ENCODE measurements at places on chromosomes 6 and 20. TPM values are rescaled to one million over a fixed set of nuclear protein-coding genes. Genes with fewer than 3 reads are reported as not detected.

Gene GTPBP2
- total RNA-seq = 36.6 TPM

Gene MLIP
- 0.71 TPM for total RNA-seq

Gene FOXC1
- total RNA-seq = 1.8 TPM

Gene CRYBG1
- 16.8 TPM for total RNA-seq

Gene SLC17A9
- 7.2 TPM for total RNA-seq

Gene TSHZ2
- total RNA-seq = 17.5 TPM

GRCh38 chr20:11459090-11459890, 458.4 kb upstream of the BTBD3 start:
- H3K27me3 ChIP-seq = no peaks in the 10 kb centered on the region
- no peak for DNase-seq
- H3K36me3 ChIP-seq = no peaks in the 10 kb centered on the region
- H3K4me3 ChIP-seq = no peak overlapping the region
- H3K27ac ChIP-seq = no peak overlapping the region

DNA sequence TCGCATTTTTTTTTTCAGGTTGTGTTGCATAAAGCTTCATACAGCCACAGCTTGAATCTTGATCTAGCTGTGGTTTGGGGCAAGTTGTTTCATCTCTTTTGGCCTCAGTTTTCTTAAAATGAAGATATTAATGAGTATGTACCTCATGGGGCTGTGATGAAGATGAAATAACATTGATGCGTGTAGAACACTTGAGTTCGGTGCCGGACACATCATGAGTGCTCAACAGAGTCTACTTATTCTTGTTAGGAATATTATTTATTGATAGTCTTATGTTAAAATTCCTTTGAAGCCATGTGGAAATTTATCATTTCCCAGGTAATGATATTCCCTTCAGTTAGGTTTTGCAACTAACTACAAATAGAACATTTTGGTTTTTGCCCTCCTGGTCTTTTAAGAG, 3.4 kb downstream of the PAQR8 start:
- H3K27ac ChIP-seq = no peak overlapping the region
- H3K4me3 ChIP-seq = no peak overlapping the region
- H3K4me1 ChIP-seq = peaks cover 52% of the 10 kb centered on the region
- no peak for DNase-seq
- no peaks in the 10 kb centered on the region for H3K27me3 ChIP-seq

DNA sequence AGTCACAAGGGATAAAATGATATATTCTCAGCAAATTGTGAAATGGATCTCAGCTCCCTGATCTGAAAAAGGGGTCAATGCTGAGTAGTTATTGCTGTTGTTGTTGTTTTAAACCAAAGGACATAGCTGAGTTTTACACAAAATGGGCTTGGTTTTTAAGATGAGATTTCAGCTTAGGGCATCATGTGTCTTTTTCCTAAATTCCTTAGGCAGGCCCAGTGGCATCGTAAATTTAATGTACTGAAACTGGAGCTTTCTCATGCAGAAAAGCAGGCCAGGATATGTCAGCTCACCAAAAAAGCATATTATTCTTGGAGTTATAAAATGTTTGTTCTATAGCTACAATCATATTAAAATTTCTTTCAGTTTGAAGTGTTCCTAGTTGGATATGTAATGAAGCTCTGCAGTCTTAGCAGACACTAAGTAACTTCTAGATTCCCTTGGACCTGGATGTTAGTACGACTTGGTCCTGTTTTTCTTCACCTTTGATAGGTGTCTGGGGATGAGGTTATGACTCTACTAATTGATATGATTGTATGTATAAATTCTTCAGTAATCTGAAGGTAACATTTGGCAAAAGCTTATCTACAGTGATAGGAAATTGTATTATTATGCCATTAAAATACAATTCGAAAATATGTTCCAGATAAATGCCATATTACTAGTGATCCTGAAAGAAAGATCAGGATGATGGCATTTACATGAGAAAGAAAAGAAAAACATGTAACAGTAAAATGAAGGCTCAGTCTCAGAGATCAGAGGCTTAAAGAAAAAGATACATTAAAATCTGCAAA, 663.3 kb downstream of the RFPL4B start:
- peaks cover 14% of the 10 kb centered on the region for H3K4me1 ChIP-seq
- no peak overlapping the region for H3K4me3 ChIP-seq
- H3K36me3 ChIP-seq = no peaks in the 10 kb centered on the region
- H3K27ac ChIP-seq = no peak overlapping the region

DNA sequence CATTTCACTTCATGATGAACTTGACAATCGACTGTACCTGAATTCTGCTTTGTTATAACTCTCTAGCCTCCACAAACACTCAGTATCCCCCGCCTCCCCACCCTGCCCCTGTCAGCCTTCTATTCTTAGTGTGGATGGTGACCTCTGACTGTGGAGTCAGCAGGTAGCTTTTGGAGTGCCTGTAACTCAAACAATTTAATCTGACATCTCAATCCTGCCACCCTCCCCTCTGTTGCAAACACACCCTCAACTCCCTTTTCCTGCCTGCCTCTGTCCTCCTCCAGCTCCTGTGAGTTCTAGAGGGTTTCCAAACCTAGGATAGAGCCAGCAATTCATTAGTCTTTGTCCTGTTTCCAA, 20.3 kb downstream of the DAAM2 start:
- no peak overlapping the region for H3K4me3 ChIP-seq
- no peak for DNase-seq
- H3K27ac ChIP-seq = peak overlapping the region; percentile 90
- no peaks in the 10 kb centered on the region for H3K27me3 ChIP-seq
- H3K4me1 ChIP-seq = peaks cover 37% of the 10 kb centered on the region

DNA sequence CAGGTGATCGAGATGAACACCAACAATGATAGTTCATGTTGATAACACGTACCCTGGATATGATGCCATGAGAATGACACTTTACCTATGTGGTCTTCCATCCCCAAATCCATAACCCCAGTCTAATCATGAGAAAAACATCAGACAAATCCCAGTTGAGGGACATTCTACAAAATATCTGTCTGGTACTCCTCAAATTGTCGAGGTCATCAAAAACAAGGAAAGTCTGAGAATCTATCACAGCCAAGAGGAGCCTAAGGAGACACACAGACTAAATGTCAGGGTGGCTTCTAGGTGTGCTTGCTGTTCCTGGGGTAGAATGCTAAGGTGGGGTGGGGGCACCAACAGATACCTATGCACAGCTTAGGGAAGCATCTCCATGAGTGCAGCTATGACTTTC, 2.8 kb upstream of the RNF8 start:
- DNase-seq = no peak
- no peaks in the 10 kb centered on the region for H3K36me3 ChIP-seq
- H3K27ac ChIP-seq = no peak overlapping the region
- no peaks in the 10 kb centered on the region for H3K27me3 ChIP-seq
- H3K4me1 ChIP-seq = peaks cover 22% of the 10 kb centered on the region

DNA sequence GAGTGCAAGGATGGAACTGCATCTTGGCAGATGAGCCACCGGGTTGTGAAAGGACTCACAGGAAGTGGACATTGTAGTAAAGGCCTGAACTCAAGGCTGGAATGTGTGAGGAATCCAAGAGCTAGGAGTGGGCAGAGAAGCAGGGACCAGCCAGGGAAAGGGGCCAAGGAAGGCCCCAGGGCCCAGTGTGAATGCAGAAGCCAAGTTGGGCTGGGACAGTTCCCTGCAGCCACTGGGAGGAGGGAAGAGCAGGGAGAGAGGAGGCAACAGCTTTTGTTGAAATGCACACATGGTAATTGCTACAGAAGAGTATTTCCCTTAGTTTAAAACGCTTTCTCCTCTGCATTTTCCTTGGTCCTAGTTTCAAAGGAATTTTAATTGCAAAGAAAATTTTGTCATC, 34.6 kb downstream of the CDH22 start:
- H3K4me3 ChIP-seq = no peak overlapping the region
- no peak for DNase-seq
- H3K27ac ChIP-seq = no peak overlapping the region
- H3K4me1 ChIP-seq = no peaks in the 10 kb centered on the region

GRCh38 chr20:36315545-36316351, 9.6 kb downstream of the DLGAP4 start:
- no peak overlapping the region for H3K4me3 ChIP-seq
- DNase-seq = peak; percentile 56
- no peak overlapping the region for H3K27ac ChIP-seq
- no peaks in the 10 kb centered on the region for H3K36me3 ChIP-seq
- H3K4me1 ChIP-seq = no peaks in the 10 kb centered on the region
- H3K27me3 ChIP-seq = no peaks in the 10 kb centered on the region

- H3K4me3 ChIP-seq = no peak overlapping the region
- H3K4me1 ChIP-seq = peaks cover 24% of the 10 kb centered on the region
- no peaks in the 10 kb centered on the region for H3K36me3 ChIP-seq
- no peak for DNase-seq
- H3K27me3 ChIP-seq = no peaks in the 10 kb centered on the region
Observed at GRCh38 chr6:143700684-143701348, 23.1 kb downstream of the PHACTR2 start.

GRCh38 chr6:100620085-100620840, 155.5 kb upstream of the SIM1 start:
- no peak overlapping the region for H3K27ac ChIP-seq
- no peak for DNase-seq
- no peaks in the 10 kb centered on the region for H3K36me3 ChIP-seq
- no peaks in the 10 kb centered on the region for H3K27me3 ChIP-seq
- H3K4me3 ChIP-seq = no peak overlapping the region

DNA sequence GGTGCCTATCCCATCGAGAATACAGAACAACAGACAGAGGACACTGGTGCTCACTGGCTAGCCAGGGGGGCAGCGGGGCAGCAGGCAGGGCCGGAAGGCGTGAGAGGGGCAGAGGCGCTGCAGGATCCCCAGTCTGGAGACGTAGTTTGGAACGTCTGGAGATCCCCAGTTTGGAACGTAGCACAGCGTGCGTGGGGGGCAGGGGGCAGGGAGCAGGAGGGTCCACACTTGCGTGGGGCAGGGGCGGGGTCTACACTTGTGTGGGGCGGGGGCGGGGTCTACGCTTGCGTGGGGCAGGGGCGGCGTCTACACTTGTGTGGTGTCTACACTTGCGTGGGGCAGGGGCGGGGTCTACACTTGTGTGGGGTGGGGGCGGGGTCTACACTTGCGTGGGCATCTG, 107.2 kb downstream of the DACT2 start:
- no peaks in the 10 kb centered on the region for H3K36me3 ChIP-seq
- no peaks in the 10 kb centered on the region for H3K27me3 ChIP-seq
- peaks cover 5% of the 10 kb centered on the region for H3K4me1 ChIP-seq
- no peak overlapping the region for H3K27ac ChIP-seq

DNA sequence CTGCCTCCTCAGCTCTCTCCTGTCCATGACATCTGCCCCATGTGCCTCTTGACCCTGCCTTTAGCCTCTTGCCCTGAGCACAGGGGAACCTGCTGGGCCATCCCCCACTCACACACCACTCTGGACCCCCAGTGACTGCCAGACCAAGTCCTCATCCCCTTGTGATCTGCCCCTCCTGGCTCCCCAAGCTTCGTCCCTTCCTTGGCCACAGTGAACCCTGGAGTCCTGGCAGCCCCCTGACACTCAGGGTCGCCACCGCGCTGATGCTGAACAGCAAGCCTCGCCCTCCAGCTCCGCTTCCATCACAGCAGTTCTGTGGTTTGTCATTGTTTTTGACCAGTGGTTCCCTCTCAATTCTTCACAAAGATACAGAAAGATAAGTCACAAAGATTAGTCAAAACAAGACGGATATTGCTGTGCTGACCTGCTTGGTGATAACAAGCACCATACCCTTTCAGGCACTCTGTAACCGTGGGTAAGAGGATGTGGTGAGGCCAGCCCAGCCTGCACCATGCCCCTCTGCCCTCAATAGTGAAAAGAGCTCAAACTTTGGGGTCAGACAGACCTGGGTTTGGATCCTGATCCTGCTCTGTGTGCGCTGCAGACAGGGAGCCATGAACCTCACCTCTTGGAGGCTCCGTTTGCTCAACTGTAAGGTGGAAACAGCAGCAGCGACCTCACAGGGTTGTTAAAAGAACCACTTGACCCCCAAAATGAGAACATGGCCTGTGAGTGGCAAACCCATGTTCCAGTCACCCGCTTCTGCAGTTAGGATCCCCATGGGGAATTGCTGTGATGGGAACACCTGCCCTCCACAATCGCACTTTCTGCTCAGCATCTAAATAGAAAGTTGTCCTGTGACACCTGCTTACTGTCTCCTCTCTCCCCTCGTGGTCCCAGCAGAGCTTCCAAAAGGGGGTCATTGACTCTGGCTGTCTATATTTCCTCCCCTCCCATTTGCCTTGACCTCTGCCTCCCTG, 114.5 kb downstream of the TOX2 start:
- H3K36me3 ChIP-seq = no peaks in the 10 kb centered on the region
- no peaks in the 10 kb centered on the region for H3K4me1 ChIP-seq
- no peaks in the 10 kb centered on the region for H3K27me3 ChIP-seq
- H3K4me3 ChIP-seq = no peak overlapping the region
- no peak for DNase-seq
- no peak overlapping the region for H3K27ac ChIP-seq

- no peaks in the 10 kb centered on the region for H3K36me3 ChIP-seq
- H3K27me3 ChIP-seq = no peaks in the 10 kb centered on the region
Observed at GRCh38 chr6:34650823-34651222, 45.7 kb downstream of the ILRUN start.

DNA sequence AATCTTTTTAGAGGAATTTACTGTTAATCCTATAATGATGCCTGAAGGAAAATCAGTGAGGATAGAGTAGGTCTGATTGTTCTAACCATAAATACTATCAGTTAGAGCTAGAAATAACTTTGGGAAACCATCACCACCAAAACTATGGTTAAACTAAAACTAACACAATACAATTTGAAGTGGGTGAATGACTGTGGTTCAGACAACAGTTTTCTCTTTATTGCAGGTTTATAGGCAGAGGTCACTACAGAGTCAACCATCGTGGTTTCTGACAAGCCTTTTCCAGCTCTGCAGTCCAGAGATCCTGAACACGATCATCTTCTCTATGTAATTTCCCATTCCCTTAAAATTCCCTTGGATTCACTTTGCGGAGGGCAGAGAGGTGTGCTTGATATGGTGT, 134.3 kb downstream of the IBTK start:
- no peak overlapping the region for H3K27ac ChIP-seq
- no peaks in the 10 kb centered on the region for H3K36me3 ChIP-seq
- no peak overlapping the region for H3K4me3 ChIP-seq
- DNase-seq = no peak
- no peaks in the 10 kb centered on the region for H3K27me3 ChIP-seq

- H3K4me1 ChIP-seq = no peaks in the 10 kb centered on the region
- H3K27me3 ChIP-seq = no peaks in the 10 kb centered on the region
- H3K4me3 ChIP-seq = no peak overlapping the region
- DNase-seq = no peak
Observed at GRCh38 chr20:43379239-43379917, 78.3 kb upstream of the SRSF6 start.
